RPMI8226 (cell line): ENCODE measurements at places on chromosomes 6 and 20.
A peak's percentile ranks its signal among the peaks of the same experiment; 100 is the strongest.

DNA sequence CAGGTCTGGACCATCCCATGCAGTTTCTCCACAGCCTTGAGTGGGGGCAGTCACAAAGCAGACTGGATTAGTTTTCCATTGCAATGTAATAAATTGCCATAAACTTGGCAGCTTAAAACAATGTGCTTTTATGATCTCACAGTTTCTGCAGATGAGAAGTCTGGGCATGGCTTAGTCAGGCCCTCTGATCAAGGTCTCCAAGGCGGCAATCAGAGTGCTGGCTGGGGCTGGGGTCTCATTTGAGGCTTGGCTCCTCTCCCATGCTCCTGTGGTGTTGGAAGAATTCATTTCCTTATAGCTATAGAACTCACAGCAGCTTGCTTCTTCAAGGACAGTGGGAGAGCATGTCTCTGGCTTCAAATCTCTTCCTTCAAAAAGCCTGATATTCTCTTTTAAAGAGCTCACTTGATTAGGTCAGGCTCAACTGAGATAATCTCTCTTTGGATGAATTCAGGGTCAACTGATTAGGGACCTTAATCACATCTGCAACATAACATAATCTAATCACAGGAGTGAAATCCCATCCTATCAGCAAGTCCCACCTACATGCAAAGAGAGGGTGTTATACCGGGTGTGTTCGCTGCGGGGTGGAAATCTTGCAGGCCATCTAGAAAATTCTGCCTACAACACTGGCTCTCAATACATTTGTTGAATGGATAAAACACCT lies 77.4 kb upstream of the SULF2 start:
- DNase-seq: no peak

DNA sequence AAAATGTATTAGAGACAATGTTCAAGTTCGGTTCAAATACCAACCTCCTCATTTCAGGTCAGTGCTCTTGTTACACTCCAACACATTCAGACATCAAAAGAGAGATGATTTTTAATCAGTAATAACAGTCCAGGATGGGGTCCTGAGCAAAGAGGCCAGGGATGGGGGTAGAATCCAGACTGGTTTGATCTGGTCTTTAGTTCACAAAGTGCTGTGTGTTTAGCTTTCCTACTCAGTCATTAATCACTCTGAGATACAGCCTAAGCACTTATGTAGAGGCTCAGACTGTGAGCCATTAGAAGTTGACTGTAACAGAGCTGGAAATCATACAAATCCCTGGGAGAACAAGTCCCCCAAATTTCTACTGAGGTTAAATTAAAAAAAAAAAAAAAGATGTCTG lies 241.6 kb downstream of the PTPRK start:
- DNase-seq: no peak

DNA sequence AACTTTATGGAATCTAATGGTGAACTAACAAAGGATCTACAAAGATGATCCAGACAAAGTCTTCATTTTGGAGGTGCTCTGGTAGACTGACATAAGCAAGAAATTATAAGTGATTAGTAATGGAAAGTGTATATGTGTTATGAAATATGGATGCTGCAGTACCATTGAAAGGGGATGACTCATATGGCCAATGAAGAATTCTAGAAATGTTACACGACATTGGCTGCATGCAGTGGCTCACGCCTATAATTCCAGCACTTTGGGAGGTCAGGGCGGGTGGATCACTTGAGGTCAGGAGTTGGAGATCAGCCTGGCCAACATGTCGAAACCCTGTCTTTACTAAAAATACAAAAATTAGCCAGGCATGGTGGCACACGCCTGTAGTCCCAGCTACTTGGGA lies 23.5 kb downstream of the CFAP206 start:
- no peak for DNase-seq

GRCh38 chr6:128403618-128404444 lies 116.6 kb downstream of the PTPRK start:
- no peak for DNase-seq

DNA sequence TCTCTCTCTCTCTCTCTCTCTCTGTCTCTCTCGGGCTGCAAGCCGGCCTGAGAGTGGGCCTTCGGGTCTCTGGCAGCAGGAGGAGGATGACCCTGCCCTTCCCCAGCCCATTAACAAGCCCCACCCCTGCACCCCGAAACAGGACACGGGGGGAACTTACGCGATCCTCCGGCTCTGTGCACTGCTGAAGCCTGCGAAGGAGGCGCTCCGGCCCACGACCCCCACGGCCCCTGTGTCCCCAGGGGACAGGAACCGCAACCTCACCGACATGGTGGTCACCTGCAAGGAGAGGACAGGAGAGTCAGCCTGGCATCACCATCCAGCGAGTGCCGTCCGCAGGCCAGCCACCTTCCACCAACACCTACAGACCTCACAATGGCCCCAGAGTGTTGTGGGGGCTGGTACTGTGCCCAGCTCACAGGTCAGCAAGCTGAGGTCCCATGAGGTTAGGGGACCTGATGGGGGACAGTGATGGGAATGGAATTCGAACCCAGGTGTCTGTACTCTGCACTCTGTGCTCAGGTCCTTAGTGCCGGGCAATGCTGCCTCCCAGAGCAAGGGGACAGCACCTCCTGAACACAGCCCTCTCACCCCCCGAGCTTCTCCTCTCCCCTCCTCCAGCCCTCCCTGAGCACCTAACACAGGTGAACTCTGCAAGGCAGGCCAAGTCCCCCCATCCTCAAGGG lies 60.6 kb downstream of the RIPOR3 start:
- DNase-seq: no peak

GRCh38 chr20:37566590-37567330 lies 39.1 kb upstream of the BLCAP start:
- no peak for DNase-seq

DNA sequence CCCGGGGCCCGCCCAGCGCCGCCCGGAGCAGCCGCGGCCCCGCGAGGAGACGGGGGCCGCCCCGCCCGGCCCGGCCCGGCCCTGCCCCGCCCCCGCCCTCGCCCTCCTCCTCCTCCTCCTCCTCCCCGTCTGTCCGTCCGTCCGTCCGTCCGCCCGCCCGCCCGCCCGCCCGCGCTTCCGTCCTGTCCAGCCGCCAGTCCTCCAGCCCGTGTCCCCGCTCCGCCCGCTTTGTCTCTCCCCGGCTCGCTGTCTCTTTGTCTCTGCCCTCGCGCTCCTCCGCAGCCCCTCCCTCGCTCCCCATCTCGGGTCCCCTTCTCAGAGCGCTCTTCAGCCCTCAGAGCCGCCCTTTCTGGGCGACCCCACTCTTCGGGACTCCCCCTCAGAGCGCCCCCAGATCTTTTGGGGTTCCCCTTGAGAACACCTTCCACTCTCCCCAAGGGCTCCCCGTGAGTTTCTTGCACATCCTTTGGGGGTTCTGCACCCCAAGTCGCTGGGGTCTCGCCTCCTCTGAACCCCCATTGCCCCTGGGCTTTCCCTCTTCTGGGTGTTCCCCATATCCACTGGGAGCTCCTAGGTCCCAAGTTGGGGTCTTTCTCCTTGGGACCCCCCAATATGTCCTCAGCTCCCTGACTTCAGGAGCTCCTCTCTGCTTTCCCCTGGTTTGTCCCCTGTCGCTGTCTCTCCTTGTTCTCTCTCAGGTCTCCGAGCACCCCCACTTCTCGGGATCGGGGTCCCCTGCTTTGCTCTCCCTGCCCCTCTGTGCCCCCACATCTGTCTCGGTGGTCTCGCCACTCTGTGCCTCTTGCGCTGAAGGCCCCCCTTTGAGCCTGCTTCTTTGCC lies 79.5 kb upstream of the MYL9 start:
- DNase-seq: peak; percentile 59

- no peak for DNase-seq
Measured at GRCh38 chr6:108630050-108630714, 69.5 kb downstream of the FOXO3 start.

- peak; percentile 26 for DNase-seq
Measured at GRCh38 chr6:120378582-120379220, 955.6 kb downstream of the TBC1D32 start.

DNA sequence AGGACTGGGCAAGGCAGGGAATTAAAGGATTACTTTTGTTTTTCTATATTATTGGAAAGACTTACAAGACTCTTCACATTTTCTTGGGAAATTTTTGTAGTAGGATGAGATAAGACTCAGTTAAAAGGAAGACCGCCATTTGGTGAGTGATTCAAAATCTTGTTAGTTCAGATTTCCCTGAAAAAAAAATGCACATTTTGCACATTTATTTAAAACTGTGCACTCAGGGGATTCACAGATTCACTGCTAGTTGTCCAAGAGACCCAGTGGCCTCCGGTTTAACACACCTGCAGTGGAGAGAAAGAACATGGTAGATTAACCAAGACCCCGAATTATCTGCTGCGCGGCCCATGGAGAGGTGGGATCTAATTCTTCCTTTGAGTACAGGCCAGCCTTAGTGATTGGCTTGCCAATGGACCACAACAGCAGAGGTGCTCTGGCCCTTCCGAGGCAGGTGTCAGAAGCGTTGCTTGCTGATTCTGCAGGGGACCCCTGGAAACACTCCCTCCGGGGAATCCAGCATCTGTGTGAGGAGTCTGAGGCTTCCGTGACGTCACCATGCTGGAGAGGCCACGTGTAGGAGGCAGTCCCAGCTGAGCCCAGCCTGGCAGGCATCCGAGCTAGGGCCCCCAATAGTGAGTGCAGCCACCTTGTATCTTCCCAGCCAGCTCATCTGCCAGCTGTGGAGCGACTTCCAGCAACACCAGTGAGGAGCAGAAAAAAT lies 68.9 kb downstream of the ZNF217 start:
- DNase-seq: no peak

DNA sequence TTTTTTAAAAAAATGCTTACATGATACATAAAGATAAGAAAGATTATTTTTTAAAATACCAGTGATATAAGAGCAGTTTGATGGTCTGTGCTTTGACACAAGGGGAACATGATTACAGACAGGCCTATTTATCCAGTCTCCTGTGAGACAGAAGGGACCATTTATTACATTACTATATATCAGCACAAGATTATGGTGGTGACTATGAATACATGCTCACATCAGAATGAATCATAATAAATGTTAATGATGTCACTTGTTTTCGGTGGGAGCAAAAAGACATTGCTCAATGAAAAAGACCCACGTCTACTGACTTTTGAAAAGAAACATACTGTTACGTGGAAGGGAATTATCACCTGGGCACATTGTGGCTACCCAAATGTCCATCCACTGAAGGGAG lies 455.1 kb downstream of the CDC5L start:
- no peak for DNase-seq

DNA sequence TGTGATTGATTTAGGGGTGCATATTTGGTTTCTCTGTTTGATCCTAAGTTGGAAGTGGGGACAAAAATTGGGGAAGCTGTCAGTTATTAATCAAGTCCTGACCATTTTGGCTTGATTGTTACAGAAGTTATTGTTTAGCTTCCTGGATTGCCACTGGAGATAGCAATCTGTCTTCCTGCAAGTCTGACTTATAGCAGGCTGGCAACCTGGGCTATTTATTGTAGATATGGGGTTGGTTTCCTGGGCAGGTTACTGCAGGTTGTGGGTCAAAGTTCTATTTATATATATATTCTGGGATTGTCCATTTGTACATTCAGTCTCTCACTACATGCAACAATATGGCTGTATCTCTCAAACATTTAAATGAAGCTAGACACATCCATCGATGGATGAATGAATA lies 17.8 kb downstream of the KCNS1 start:
- DNase-seq: no peak

GRCh38 chr6:158850807-158851115 lies 31.6 kb upstream of the EZR start:
- no peak for DNase-seq

- no peak for DNase-seq
Measured at GRCh38 chr20:24697411-24697810, 228.0 kb downstream of the SYNDIG1 start.

DNA sequence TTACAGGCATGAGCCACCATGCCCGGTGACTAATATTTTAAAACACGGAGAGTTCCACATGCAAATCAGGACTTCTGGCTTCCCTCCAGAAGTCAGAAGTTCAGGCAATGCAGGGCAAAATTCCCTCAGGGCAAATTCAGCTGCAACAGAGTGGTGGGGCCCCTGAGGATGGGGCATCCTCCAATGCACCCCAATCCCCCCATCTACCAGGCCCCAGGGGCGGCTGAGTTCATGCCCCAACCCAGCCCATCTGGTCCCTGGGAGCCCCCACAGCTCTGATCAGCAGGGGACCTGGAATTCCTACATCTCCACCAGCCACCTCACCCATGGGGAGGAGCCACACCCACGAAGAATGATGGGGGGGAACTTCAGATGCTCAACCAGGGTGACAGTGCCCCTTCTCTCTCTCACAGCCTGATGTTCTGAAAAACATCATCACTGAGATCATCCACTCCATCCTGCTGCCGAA lies 22.6 kb downstream of the BPIFB1 start:
- peak; percentile 30 for DNase-seq

DNA sequence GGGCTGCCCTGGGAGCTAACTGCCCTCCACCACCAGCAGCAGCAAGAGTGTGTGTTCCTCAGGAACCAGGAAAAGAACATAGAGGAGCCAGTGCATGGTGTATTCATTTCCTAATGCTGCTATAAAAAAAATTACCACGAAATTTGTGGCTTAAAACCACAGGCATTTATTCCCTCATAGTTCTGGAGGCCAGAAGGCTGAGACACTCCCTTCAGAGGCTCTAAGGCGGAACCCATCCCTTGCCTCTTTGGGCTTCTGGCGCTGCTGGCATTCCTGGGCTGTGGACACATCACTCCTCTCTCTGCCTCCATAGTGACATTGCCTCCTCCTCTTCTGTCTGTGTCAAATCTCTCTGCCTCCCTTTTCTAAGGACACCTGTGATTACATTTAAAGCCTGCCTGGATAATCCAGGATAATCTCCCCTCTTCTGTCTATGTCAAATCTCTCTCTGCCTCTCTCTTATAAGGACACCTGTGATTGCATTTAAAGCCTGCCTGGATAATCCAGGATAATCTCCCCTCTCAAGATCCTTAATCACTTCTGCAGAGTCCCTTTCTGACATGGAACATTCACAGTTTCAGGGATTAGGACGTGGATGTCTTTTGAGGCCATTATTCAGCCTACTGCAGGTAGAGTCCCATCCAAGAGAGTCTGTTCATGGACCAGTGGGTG lies 54.7 kb downstream of the NDUFAF5 start:
- no peak for DNase-seq

GRCh38 chr20:18276821-18277220 lies 11.5 kb upstream of the ZNF133 start:
- DNase-seq: peak; percentile 81

GRCh38 chr6:11493974-11494373 lies 43.6 kb upstream of the TMEM170B start:
- no peak for DNase-seq

- DNase-seq: no peak
Measured at GRCh38 chr6:150514806-150515380, 84.8 kb upstream of the PLEKHG1 start.
